ENCODE measurements at places on chromosomes 6 and 20.

GRCh38 chr6:102114402-102114801, 720.9 kb downstream of the GRIK2 start:
- no peak for DNase-seq

GRCh38 chr6:31620586-31621319, at the start of gene PRRC2A:
TSS of gene PRRC2A (plus strand) at chr6:31620715. CDS start at chr6:31622790, 2,075 bp downstream.
- DNase-seq = no peak

GRCh38 chr20:8019998-8020247, 362 bp upstream of the TMX4 start:
- DNase-seq = no peak

DNA sequence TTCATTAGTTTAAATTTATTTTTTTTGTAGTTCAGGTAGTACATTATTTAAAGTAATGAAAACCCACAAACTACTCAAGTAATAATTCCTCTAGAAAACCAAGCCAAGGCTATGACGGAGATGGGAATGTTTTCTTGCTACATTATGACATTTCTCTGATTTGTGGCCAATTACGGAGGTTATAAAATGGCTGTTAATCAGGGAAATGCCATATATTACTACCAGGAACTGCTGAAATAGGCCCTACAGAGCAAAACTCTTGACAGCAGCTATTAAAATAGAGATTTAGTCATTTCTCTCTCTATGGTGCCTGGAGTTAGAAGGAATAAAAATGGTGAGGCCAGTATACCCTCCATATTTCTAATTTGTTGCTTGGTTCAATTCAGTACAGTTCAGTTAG, 280.0 kb downstream of the ARHGAP18 start:
- DNase-seq = no peak

- DNase-seq = no peak
Measured at GRCh38 chr6:104183816-104184435, 675.8 kb downstream of the HACE1 start.

DNA sequence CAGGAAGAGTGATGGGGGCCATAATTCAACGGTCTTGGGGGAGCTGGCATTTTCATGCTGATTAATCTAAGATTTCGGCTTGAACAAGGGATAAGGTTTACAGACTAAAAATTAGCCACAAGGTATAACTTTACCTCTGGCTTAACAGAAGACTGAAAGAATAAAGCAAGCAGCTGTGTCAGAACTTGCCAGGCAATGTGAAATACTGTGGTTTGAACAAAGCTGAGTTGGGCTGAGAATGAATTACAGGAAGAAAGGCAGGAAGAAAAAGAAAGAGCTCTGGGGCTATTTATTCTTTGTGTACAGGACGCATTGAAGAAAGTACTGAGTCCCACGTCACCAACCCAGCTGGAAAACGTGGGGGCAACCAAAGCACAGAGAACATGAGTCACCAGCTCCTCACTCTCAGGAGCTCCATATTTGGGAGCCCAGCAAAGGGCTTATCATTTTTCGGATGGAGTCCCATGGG, 121.5 kb upstream of the NEDD9 start:
- DNase-seq = peak; percentile 66

DNA sequence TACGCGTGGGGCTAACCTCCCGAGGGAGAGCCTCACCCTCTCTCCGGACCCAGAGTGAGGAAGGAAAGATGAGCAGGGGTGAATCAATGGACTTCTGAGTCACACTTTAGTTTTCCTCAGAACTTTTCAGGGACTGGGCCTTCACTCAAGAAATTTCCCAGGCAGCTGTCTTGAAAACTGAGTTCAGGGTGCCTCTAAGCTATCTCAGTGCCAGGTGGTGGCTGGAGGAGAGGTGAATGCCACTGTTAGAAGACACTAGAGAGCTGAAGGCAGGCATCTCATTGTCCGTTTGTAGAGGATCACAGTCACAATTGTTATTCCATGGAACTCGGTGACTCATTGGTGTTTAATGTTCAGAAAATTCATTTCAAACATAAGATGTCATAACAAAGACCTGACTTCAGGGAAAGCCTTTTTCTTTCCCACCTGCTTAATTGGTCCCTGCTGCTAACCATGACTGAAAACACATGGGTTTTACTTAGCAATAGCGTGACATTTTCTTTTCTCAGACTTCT, 5.3 kb upstream of the SERPINB6 start:
- no peak for DNase-seq

GRCh38 chr6:37316071-37316470, 37.7 kb upstream of the RNF8 start:
- no peak for DNase-seq

DNA sequence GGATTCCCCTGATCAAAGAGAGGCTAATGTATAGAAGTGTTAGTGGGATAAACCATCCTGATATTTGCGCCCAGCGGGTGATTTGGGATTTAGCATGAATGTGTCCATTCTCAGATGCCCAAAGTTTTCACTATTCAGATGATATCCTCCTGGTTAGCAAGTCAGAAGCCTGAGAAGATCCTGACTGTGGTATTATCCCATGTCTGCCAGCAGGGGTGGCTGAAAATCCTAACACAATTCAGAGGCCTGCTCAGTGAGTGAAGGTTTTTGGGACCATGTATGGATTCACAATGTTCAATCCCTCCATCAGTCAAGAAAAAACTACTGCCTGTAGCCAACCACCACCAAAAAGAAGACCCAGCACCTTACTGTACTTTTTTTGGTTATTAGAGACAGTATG, 34.1 kb upstream of the SPACA1 start:
- DNase-seq = no peak

- no peak for DNase-seq
Measured at GRCh38 chr6:148509800-148510581, 167.4 kb downstream of the SASH1 start.
